Activated naive CD4-positive, alpha-beta T cell treated with Interleukin-2 at 50 U/mL for 16 hours (primary cell): ENCODE measurements at places on chromosomes 1 and 21.

DNA sequence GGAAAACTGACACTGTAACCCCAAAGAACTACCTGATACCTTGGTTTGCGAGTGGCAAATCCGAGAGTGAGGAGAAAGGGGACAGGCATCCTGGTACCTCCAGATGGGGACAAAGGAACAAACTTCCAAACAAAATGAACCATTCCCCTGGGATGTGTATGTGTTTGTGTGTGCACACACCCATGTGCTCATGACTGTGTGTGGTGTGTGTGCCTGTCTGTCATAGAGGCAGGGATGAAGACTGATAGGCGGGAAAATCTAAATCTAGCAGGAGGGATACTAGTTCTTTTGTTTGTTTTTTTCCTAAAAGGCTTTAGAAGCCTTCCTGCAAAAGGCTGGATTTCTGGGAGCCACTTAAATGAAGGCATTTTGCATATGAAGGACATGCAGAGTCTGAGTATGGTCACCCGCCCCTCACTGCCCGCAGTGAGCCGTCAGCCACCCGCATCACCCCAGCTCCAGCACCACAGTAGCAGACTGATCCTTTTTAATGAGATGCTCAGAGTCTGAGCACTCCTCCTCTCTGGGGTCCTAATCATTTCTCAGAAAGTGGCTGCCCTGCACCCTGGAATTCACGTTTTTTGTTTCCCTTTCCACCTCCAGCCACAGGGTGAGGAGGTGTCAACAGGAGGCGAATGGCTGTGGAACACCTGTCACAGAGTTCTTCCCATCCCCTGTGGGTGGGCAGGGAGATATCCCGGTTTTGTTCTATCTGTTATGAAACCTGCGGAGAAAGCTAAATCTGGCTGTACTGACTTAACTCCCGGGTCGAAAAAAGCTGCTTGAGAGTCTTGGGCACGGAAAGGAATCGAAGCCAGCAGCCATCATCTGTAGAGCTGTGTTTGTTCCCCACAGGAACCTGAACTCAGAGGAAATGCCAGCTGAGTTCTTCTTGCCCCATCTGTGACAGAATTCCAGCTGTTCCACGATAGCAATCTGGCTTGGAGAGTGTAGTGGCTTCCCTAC is 34.9 kb downstream of the UTP25 start:
- DNase-seq: no peak

- no peak for DNase-seq
Measured at GRCh38 chr1:55592122-55592521, 377.0 kb upstream of the USP24 start.

DNA sequence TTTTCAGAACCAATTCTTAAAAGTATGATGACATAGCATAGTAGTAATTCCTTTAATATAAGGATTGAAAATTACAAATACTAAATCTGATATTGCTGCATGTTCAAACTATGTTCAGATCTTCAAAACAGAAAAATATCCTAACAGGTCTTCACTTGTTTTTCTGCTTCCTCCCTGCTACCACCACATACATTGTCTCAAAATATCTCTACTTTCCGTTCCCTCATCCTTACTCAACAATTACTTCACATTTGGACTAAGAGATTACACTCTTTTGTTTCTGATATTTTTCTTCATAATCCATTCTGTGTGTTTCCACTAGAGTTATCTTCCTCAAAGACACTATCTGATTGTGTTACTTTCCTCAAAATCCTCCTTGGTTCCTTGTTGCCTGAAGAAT is 125.1 kb downstream of the NEK7 start:
- no peak for DNase-seq

DNA sequence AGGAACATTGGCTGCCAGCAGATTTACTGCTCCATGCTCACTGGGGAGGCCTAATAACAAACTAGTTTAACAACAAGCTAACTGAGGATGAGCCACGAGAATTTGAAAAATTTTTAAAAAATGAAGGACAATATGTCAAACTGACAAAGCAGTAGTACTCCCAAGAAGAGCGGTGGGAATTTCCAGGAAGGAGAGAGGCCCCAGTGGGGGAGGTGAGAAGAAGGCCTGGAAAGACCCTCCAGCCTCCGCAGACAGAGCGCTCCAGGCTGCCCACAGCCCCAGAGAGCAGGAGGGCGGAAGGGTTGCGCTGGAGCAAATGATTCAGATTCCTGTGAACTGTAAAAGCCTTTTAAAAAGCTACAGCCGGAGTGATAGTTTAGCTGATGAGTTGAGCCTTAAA is 78.5 kb downstream of the SIPA1L2 start:
- no peak for DNase-seq

GRCh38 chr1:184813528-184814089 is 59.0 kb upstream of the EDEM3 start:
- no peak for DNase-seq

DNA sequence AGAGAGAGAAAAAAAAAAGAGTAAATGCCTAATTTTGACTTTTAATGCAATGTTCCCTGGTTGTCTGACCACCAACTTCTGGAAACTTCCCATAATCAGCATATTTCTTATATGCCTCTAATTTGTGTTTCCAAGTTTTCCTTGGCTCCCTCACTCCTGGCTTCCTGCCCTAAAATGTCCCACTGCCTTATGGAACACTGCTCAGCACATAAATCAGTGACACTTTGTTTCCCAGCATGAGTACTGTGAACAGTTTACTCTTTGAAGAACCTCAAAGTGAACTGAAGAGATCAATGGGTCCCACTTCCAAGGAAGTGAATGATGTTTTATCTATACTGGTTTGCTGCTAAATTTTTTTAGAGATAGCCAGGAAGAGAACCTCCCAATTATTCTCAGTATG is 271.3 kb upstream of the PRMT6 start:
- DNase-seq: no peak

DNA sequence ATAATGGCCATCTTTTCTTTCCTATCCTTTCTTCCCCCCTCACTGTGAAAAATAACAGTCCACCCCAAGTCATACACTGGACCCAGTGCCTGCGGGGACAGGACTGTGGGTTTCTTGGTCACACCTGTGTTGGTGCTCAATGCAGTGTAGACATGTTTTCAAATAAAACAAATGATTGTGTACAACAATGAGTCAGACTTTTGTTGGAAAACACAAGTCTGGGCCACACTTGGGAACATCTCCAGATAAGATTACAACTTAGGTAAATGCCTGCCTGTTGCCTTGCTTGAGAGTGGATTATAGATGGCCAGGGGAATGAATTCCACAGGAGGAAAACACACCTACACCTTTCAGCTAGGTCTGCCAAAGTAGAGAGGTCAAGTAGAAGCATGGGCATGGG is 34.1 kb downstream of the PDPN start:
- DNase-seq: no peak

- peak; percentile 11 for DNase-seq
Measured at GRCh38 chr1:157496121-157496526, 56.2 kb downstream of the FCRL5 start.

DNA sequence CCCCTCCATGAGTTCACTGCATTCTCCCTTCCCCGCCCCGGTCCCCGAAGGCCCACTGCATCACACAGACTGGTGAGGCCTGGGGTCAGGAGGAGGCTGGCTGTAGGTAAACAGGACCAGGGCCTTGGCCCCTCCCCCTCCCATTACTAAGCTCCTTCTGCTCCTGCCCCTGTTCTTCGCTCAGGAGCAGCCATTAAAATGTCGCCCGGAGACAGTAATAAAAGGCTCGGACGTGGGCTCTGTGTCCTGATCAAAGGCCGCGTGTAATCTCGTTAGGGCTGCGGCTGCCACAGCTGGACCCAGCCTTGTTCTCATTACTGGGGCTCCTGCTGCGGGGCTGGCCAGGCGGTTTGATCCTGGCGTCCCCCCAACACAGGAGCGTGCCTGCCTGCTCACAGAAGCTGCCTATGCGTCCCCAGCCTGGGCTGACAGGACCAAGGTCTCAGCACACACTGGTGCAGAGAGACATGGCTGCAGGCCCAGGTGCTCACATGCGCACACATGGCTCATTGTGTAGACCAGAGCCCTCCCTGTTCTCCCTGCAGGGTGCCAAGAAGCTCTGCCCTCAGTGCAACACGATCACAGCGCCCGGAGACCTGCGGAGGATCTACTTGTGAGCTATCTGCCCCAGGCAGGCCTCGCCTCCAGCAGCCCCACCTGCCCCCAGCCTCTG is 24.0 kb downstream of the TMEM53 start:
- no peak for DNase-seq

- DNase-seq: no peak
Measured at GRCh38 chr1:237383791-237384190, 341.8 kb downstream of the RYR2 start.

DNA sequence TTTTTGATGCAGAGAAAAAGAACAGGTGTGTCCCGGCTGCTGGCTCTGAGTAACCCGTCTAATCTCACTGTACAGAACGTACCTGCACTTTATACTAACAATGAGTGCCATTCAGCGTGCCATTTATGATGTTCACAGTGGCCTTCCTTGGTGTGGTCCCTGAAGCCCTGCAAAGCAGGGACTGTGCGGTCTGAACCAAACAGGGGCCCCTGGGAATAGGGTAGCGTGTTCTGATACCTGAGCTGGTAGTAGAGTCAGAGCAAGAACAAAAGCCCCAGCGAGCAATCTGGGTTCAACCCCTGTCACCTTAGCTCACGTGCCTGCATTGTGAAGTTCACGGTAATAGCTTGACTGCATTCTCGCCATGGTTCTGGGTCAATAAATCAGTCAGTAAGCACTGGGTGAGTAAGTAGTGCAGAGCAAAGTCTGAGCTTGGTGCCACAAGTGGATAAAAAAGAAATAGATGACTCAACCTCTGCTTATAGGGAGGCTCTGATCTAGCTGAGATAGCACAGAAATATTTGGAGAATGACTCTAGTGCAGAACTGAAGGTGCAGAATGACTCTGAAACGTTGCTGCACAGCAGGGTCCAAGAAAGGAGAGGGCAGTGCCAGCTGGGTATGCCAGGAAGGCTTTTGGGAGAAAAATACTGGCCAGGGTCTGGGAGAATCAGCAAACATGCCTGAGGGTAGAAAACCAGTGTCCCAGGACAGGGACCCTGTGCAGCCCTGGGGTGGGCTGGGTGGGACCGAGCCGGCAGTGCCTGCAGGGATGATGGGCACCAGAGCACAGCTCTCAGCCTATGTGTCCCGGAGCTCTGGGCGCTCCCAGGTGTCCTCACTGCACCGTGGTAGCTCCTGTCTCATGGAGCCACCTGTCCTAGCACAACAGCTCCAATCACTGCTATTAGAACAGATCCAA is 125.9 kb downstream of the RHOU start:
- no peak for DNase-seq

DNA sequence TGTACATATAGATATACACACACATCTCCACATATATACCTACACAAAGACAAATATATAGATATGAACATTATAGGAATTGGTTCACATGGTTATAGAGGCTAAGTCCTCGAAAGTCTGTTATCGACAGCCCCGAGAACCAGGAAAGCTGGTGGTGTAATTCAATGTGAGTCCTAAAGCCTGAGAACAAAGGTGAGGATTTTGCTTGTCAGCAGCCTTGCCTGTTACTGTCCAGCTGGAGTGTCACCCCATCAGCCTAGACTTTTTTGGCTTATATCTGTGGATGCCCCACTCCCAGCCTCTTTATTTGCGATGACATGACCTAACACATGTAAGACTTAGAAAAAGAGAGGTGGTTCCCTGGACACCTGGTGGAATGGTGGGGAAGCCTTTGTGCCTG is 97.0 kb downstream of the GIPC2 start:
- no peak for DNase-seq

DNA sequence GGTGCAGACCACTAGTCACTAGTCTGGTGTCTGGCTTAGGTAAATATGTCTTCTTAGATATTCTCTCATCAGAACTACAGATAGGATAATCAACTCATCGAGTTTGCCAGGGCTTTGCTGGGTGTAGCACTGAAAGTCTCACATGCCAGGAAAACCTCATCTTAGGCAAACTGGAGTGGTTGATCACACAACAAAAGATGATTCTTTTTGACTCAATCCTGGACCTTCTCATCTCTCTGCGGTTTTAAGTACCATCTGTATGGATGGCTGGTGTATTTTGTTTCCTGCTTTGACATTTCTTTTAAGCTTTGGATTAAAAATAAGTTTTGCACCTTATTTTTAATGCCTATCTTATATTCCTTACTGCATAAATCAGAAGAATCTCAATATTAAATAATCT is 11.3 kb downstream of the GBP2 start:
- no peak for DNase-seq

- DNase-seq: no peak
Measured at GRCh38 chr1:30788580-30789387, 31.2 kb upstream of the LAPTM5 start.

DNA sequence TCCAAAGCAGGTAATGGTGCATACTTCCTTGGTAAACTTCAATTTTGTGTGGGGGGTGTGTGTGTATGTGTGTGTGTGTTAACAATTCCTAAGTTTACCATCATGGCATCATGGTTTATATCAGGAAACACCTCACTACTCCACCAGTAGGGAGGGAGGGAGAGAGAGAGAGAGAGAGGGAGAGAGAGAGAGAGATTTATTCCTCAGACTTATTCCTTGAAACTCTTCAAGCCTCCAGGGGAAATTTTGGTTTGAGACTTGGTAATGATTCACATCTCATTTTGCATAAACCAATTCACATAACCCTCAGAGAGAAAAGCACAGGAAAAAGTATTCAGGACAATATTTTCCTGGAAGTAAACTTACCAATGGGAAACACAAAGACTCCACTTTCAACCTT is 115.0 kb downstream of the TTLL7 start:
- no peak for DNase-seq

DNA sequence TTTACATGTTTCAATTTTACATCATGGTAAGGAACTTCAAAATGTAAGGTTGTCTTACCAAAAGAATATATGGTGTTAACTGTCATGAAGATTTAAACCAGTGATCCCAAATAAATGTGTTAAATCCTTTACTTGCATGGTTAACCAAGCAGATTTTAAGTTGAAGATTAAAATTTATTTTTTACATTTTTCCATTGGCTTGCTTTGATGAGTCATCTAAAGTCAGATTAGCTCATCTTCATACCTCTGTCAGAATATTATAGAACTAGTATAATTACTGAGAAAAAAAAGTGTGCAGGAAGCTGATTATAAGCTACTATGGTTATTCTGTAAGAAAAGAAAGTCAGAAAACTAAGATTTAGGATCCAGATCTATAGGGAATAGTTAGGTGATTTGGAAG is 95.3 kb upstream of the DPH5 start:
- DNase-seq: no peak

DNA sequence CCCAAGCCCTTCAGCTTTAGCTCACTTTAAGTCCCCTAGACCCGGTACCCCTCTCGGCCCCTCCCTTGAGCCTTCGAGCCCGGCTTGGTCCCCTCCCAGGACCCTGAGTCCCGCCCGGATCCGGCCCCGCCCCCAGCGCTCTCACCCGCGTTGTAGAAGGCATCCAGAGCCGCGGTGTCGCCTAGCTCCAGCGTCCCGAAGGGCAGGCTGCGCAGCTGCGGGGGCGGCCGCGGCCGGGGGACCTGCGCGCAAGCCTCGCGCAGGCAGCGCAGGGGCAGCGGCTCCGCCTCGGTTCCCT is 699 bp downstream of the MAP3K6 start:
- DNase-seq: peak; percentile 80

DNA sequence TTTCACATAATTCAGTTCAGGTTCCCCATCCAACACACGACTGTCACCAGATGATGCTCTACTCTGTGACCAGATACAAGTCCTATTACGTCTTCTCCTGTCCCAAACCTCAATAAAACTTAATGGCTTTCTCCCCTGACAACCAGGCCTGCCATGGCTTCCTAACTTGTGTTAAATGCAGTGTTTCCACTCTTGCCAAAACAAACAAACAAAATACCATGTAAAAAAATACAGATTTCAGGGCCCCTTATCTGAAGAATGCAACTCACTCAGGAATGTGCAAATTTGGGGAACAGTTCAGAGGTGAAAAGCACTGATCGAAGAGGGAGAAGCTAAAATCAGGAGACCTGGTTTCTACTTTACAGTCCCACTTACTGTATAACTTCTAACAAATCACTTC is 863 bp upstream of the NUF2 start:
- no peak for DNase-seq
